ENCODE measurements at places on chromosomes 5 and 9. TPM values are rescaled to one million over a fixed set of nuclear protein-coding genes. Genes with fewer than 3 reads are reported as not detected.

Gene SLC6A19
- not detected for total RNA-seq

Gene CRAT
- 32.8 TPM for total RNA-seq

Gene TXNDC15
- total RNA-seq = 46.8 TPM

Gene SH3PXD2B
- total RNA-seq = 14.8 TPM

Gene PCDHGB7
- total RNA-seq = 1.3 TPM

Gene FGD3
- total RNA-seq = 0.16 TPM

Gene LECT2
- total RNA-seq = not detected

Gene IRX1
- total RNA-seq = 41.2 TPM

Gene LRRC26
- not detected for total RNA-seq

Gene LCN15
- not detected for total RNA-seq

Gene CMYA5
- total RNA-seq = not detected

Gene SLC25A2
- total RNA-seq = not detected

Gene TMOD1
- not detected for total RNA-seq

Gene NIPAL4
- 30.4 TPM for total RNA-seq

Gene MZB1
- total RNA-seq = not detected

Gene PCDHA8
- not detected for total RNA-seq

Gene EGFLAM
- total RNA-seq = 0.31 TPM

Gene SOX30
- not detected for total RNA-seq

Gene ENHO
- total RNA-seq = not detected

Gene SHC3
- 0.04 TPM for total RNA-seq

Gene HRCT1
- total RNA-seq = 0.68 TPM

Gene DDX4
- total RNA-seq = not detected

Gene PCDHGA4
- 0.15 TPM for total RNA-seq

Gene SIGMAR1
- 248 TPM for total RNA-seq

Gene FAM151B
- 1.2 TPM for total RNA-seq

Gene ORM2
- total RNA-seq = not detected

Gene KIF12
- 6.2 TPM for total RNA-seq

Gene LCN9
- not detected for total RNA-seq

Gene ELOVL7
- total RNA-seq = 8.1 TPM

Gene MLANA
- not detected for total RNA-seq

Gene PLK2
- total RNA-seq = 166 TPM

Gene ST6GALNAC6
- 35.7 TPM for total RNA-seq

Gene C5orf47
- total RNA-seq = not detected

Gene CIZ1
- 49.0 TPM for total RNA-seq

Gene ACO1
- 30.2 TPM for total RNA-seq

Gene THBS4
- total RNA-seq = 1.7 TPM

Gene SPINK9
- not detected for total RNA-seq

Gene SLC25A25
- total RNA-seq = 8.0 TPM

Gene MAMDC2
- 2.2 TPM for total RNA-seq

Gene PLPP1
- 20.0 TPM for total RNA-seq

Gene B4GALT7
- 34.1 TPM for total RNA-seq

Gene N4BP3
- total RNA-seq = 6.1 TPM

Gene PCDHGA6
- total RNA-seq = 0.16 TPM

Gene SLC12A7
- 2.1 TPM for total RNA-seq

Gene PLCXD3
- not detected for total RNA-seq

Gene PCDHB10
- under 0.01 TPM for total RNA-seq

Gene AQP7
- not detected for total RNA-seq

Gene IL13
- not detected for total RNA-seq

Gene IGFBPL1
- not detected for total RNA-seq

Gene PCDHA1
- not detected for total RNA-seq

Gene NREP
- total RNA-seq = 3.4 TPM

Gene ANKRD20A1
- not detected for total RNA-seq

All from hair follicular keratinocyte (primary cell).